ENCODE measurements at places on chromosomes 5 and 9.

DNA sequence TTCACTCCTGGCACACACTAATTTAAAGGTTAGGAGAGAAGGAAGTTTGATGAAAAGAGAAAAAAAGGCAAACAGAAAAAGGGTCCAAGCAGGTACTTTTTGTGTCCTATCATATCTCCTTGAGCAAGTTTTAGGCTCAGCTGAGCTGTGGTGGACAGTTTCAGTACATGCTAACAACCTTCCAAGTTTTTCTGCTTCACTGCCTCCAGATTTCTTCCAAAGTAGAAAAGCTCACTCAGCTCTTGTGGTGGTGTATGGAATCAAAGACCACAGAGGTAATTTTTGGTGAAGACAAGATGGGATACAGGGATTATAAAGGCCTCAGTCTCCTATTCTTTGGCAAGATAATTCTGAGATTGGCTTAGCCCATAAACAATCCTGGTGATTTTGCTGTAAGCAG, 921.8 kb downstream of the NR2F1-AS1 start:
- no peak for DNase-seq

DNA sequence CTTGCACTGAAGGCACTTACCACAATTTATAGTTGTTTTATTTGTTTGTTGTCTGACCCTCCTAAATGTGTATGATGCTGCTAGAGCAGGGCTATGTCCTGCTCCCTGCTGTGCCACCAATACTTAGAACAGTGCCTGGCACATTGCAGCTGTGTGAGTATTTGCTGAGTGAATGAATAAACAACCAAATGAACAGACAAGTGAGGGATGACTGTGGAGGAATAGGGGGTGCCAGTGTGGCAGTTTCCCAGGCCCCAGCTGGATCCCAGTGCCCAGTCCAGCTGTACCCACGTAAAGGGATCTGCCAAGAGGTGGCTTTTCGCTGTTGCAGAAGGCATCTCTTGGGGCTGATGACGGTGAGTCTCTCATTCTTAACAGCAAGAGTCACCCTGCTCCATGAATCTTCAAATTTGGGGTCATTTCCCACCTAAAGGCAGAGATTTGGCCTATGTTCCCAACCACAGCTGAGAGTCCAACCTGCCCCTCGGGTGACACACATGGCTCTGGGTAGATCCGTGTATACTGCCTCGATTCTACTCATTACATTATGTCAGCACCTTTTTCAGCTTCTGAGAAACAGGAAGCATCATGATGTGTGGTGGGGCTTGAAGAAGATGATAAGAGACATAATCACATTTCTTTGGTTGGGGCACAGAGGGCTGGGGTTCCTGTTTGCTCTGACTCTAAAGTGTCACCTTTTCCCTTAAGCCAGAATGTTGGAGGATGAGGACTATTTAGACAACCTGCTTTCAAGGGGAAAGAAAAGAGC, 14.3 kb downstream of the IL5 start:
- no peak for DNase-seq

GRCh38 chr9:88660611-88661010, 125.6 kb downstream of the NXNL2 start:
- no peak for DNase-seq

- no peak for DNase-seq
Measured at GRCh38 chr9:15640121-15640520, 87.3 kb downstream of the CCDC171 start.
